ENCODE measurements at places on chromosomes 3 and 15.

DNA sequence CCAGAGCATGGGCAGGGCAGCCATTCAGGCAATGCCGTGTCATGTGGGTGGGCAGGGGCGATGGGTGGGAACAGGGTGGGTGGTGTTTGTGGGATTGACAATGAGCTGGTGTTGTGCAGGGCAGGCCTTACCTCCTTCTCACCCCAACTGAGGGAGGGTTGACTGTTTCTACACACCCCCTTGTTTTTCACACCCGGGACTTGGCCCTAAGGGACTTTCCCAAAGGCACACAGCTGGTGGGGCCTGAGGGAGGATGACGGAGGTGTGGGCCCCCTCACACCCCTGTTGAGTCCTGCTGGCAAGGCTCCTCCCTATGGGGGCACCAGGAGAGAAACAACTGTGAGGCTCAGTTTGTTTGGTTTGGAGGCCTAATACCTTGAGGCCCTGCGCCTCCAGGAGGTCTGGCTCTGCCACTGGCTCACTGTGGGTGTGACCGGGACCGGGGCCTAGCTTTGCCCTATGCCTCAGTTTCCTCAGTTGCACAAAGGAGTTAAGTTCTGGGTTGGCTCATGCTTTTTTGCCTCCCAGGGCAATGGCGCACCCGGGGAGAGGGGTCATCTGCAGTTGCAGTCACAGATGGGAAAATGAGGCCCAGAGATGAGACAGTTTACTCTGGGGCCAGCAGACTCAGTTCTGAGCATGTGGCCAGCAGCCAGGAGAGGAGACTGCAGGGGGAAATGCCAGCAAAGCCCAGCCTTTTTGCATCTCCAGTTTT, 5.1 kb upstream of the DNAH1 start:
- DNase-seq, result no peak

- DNase-seq, result no peak
These were observed 90.6 kb upstream of the UBE2E2 start for GRCh38 chr3:23112491-23112890.

GRCh38 chr15:84826369-84826823, 9.2 kb downstream of the ALPK3 start:
- no peak for DNase-seq

DNA sequence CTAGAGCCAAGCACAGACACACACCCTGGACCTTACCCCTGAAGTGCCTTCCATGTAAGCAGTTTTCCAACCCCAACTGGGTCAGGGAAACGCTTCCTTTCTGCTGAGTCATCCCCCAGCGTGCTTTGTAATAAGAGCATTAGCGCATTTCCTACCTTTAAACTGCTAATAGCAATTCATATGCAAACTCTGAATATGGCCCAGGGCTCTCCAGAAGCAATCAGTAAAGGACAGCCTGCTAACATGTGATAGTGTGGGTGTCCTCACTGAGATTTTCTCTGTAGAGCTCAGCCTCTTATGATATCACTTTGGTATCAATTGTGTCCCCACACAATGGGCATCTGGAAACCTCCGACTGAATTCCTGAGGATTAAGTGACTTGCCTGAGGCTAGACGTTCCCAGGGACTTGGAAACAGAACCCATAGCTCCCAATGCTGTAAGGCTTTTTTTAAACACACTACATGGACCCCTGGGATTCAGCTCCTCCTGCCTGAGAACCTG, 5.6 kb downstream of the GABRB3 start:
- no peak for DNase-seq

- DNase-seq, result no peak
These were observed 161.3 kb downstream of the ABHD5 start for GRCh38 chr3:43852066-43852465.

GRCh38 chr3:126406389-126407296, 11.9 kb downstream of the CFAP100 start:
- DNase-seq, result no peak

DNA sequence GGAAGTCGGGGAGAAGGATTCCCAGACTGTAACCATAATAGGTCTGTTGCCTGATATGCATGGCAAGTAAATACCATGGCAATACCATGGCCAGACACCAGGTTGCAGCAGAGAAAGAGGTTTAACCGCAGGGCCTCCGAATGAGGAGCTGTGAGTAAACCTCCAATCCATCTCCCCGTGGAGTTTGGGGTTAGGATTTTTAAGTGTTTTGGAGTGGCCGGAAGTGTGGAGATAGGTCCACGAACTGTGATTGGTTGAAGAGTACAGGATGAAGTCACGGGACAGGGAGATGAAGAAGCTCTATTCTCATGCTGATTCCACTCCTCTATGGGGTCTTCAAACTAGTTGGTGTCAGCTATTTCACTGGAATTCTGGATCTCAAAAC, 127.9 kb downstream of the ST8SIA2 start:
- DNase-seq, result no peak

DNA sequence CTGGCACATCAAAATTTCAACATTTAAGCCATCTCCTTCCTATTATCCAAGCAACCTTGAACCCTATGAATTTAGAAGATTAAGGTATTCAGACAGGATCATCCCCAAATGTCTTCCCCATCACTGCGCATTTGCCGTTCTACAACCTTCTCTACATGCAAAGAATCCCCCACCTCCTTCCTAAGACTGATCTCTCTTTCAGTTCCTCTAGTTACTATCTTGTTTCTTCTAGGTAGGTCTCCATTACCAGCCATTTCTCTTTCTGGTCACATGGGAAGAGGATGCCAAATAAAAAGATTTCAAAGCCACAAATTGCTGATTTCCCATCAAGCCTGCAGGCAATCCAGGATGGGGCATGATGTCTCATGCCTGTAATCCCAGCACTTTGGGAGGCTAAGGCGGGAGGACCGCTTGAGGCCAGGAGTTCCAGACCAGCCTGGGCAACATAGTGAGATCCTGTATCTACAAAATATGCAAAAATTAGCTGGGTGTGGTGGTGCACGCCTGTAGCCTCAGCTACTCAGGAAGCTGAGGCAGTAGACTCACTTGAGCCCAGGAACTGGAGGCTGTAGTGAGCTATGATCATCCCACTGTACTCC, 29.7 kb upstream of the MTMR10 start:
- DNase-seq, result no peak

- DNase-seq, result no peak
These were observed 491 bp upstream of the SENP7 start for GRCh38 chr3:101513419-101513986.

GRCh38 chr15:92880796-92881195, 19.3 kb upstream of the CHD2 start:
- DNase-seq, result no peak

DNA sequence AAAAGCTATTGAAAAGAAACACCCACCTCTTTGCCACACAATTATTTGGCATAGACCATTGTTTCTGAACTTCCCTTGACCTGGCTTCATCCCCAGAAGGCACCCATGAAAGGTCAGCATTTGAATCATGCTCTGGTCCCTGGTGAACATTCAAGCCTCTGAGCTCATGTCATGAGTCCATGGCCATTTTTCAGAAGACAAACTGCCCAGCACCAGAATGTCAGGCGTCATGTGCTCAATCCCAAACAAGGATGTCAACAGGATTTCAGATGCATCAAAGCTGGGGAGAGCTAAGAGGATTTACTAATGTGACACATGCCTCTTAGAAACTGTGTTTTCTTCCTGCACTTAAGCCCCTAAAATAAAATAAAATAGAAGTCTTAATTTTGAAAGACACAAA, 41.3 kb downstream of the TMED3 start:
- no peak for DNase-seq

DNA sequence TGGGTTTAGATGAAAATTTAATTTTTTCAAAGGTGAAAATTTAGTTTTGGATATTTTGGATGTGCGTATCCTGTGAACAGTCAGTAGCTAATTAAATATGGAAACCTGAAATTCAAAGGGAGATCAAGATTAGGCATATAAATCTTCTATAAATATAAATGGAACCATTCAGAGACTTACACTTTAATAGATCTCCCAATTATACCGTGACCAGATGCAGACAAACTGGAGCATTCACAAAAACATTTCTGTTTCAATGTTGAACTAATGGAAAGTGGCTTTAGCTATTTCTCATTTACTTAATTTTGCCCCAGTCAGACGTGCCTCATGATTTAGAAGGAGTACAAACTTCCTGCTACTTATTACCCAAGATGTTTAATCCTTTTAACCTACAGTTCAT, 29.1 kb upstream of the POU1F1 start:
- DNase-seq, result no peak

- no peak for DNase-seq
These were observed 52.5 kb downstream of the ADCY5 start for GRCh38 chr3:123396171-123397049.

GRCh38 chr3:115148142-115148790, 1.2 kb upstream of the ZBTB20 start:
- DNase-seq, result no peak

DNA sequence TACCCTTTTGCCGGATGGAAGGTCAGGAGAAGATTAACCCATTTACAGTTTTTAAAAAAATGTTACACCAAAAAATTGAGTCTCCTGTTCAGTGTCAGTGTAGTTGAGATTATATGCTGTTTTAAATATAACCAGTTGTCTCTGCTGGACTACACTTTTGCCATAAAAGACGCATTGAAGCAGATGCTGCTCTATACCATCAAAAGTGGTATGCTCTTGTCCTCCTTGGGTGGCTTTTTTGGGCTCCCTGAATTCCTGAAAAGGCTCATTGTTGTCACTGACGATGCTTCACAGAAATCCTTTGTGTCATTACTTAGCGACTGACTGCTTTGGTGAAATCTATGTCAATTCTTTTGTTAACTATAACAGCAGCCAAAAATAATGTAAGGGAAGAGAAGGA, 133.9 kb upstream of the SKOR1 start:
- no peak for DNase-seq

DNA sequence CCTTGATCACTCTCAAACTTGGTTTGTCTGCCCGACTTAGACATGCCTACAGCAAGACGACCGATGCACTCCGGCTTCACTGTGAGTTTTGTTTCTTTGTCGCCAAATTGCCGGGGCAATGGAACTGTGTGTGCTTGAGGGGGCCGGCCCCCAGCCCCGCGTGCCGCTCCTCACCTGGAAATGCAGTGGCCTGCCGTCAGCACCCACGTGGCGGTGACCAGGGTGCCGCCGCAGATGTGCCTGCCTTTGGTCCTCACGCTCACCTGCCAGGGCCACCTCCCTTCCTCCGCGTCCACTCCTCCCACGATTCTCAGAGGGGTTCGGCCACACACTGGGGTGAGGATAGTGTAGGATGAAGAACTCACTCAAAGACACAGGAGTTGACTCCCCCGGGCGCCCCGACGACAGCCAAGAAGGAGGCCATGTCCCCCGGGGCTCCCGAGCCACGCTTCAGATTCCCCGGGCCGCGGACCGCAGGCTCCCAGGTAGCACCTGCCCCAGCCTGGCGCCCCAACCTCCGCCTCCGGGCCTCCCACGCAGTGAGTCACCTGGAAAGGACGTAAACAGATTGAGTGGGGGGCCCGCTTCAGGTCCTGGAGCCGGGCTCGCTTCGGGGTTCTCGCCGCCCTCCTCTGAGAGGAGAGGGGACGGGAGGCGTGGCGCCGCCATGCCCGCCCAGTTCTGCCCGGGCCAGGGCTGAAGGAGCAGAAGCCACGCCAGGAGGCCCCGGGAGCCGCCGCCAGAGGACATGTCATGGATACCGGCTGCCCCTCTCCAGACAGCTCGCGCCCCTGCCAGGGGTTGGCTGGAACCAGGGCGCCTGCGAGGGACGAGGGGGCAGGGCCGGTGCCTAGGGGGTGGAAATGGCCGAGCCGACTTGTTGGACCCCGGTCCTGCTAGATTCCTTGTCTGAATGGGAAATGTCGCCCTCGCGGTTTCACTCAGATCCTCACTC, 29.6 kb downstream of the MYL3 start:
- no peak for DNase-seq

- DNase-seq, result no peak
These were observed 6.9 kb upstream of the SLC9A9 start for GRCh38 chr3:143855183-143855582.

- no peak for DNase-seq
These were observed 10.6 kb upstream of the UTS2B start for GRCh38 chr3:191340966-191341365.

DNA sequence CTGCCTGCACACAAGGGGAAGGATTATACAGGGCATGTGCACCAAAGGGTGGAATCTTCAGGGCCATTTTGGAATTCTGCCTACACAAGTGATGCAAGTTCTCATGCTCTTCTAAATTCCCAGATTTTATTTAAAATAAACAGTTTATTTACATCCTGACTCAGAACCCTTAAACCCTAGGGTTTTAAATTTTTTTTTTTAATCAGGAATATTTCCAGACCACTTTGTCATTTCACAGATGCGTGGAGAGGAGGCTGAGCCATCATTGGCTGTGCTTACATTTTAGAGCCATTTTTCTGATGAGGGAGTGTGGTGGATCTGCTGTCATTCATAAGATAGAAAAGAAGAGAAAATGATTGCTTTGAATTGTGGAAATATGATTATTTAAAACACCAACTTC, 65.2 kb upstream of the MNS1 start:
- no peak for DNase-seq

DNA sequence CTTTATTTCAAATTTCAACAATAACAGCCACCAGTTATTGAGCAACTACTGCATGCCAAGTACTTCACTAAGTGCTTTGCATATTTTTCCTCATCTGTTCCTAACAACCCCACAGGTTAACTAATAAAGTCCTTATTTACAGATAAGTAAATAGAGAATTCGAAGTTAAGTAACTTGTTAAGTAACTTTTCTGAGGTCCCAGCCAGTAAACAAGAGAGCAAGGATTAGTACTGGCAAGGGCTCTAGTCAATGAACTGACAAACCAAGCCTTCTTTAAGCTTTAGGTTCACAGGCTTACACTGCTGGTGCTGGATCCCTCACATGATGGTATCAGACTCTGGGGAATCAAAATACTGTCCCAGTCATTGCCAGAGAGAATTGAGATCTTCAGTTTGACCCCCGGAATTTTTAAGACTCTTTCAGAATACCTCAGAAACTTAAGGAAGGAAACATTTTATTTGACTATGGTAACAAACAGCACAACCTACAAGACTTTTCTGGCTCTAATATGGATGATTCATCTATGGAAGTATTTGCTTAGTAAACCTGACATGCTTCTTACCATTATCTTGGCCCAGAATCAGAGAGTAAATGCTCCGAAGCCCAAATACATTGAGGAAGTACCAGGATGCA, 16.5 kb downstream of the EMC3 start:
- no peak for DNase-seq

DNA sequence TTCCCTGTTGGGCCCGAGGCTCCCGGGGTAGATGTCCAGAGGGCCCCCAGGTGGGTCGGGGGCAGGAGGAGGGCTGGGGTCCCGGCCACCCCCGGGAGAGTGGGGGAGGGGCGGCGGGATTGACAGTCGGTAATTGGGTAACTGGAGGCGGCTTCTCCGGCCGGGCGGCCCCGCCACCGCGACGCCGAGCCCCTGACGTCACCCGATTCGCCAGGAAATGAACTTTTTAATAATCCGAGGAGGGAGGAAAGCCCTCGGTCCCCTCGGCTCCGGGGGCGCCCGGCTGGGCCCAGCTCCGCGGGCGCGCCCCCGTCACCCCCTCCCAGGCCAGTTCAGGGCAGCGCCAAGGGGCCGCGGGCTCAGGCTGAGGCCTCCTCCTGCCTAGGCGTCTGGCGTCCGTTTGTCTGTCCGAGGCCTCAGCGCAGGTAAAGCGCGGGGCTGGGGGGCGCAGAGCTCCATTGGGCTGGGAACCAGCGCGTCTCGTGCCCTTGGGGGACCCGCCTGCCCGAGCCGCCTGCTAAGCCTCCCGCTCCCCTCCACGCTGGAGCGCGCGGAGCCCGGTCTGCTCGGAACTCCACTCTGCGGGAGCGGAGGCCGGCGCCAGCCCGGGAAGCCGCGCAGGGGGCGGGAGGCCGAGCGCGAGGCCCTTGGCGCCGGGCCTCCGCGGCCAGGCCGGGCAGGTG, 3.9 kb downstream of the GATA2 start:
- no peak for DNase-seq
